Left renal pelvis (tissue), 4 donors: ENCODE measurements at places on chromosomes 6 and 20.

DNA sequence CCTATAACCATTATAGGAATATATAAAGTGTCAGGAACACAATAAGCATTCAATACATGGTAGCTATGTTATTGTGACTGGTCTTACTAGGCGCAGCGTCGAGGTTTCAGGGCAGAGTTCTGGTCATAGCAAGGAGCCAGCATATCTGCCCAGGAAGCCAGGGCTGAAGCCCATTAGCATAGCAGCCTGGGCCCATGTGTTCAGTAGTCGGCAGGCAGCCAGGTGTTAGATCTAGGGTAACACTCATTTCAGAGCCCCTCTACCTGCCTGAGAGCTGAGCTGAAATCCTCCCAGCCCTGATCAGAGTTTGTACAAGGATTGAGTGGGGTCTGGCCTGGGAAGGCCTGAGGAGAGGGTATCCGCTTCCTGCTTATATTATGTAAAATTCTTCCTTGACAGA lies 32.1 kb downstream of the C20orf173 start:
- DNase-seq = no peak

DNA sequence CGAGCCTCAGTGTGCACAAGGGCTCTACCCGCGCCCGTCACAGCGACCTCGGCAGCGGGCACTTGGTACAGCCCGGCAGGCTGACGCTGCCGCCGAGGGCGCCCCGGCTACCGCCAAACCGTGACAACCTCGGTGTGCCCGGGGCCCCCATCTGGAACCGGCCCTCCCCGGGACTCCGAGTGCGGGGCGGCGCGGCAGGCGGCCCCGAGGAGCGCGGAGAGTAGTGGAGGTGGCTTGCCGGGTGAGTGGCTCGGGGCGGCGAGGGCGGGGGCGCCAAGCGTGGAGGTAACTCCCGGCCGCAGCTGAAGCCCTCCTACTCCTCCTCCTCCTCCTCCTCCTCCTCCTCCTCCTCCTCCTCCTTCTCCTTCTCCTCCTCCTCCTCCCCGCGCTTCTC lies at the start of gene ISM1:
ISM1 (plus strand) TSS at position 371 of the 394 bp plus-strand sequence. CDS start 503 bp downstream, outside the sequence.
- no peak for DNase-seq

- no peak for DNase-seq
These were observed 4.6 kb downstream of the CST4 start for GRCh38 chr20:23684261-23684660.

DNA sequence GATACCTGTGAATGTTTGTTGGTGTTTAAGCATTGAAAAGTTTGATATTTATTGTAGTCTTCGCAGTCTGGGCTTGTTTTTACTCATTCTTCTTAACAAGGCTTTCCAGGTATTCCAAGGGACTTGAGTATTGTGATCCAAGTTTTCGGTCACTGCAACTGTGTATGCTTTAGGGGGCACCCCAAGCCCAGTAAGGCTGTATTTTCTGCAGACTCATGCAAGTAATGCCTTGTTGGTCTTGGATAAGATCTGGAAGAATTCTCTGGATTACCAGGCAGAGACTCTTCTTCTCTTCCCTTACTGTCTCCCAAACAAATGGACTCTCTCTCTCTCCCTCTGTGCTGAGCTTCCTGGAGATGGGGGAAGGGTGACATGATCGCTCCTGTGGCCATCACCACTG lies 82.1 kb downstream of the RFPL4B start:
- no peak for DNase-seq

GRCh38 chr20:8305449-8305978 lies 173.4 kb downstream of the PLCB1 start:
- no peak for DNase-seq

DNA sequence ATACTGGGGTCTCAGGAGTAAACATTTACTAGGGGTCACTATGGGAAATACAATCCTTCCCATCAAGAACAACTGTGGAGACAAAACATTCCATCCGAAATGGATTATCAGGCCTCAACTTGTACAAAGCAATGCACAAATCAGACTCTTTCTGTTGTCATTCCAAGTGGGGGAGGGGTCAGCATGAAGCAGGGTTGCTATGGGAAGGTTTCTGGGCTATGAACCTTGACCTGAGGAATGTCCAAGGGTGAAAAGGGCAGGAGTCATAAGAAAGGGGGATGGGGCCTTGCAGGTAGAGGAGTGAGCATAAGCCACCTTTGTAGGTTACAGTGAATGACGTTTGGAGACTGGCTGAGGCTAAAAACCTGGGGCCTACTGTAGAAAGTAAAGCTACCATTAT lies 3.1 kb downstream of the METTL24 start:
- DNase-seq = no peak

DNA sequence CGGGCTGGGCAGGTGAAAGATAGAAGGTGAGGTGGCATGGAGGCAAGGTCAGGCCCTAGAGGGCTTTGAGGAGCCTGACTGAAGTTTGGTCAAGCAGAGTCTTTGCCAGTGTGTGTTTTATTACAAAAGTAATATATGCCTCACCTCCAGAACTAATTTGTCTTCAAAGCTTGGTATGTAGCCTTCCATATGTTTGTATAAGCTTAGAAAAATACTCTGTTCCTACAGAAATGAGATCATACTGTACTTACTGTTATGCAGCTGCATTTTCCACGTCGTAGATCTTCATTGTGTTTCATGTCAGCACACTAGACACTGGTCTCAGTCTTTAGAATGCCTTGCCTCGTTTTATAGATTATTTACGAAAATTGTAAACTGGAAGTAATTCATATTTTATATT lies 61.8 kb downstream of the ANKS1A start:
- no peak for DNase-seq

DNA sequence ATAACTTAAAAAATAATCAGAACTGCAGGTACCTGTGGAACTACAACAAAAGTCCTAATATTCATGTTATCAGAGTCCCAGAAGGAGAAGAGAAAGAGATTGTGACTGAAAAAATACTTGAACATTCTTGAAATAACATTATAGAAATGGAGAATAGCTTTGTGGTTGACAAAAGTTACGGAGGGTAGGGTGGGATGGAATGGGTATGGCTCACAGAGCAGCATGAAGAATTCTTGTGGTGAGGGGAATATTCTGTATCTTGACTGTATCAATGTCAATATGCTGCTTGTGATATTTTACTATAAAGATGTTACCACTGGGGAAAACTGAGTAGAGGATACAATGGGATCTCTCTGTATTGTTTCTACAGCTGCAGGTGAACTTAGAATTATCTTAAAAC lies 122.5 kb downstream of the DST start:
- DNase-seq = no peak

DNA sequence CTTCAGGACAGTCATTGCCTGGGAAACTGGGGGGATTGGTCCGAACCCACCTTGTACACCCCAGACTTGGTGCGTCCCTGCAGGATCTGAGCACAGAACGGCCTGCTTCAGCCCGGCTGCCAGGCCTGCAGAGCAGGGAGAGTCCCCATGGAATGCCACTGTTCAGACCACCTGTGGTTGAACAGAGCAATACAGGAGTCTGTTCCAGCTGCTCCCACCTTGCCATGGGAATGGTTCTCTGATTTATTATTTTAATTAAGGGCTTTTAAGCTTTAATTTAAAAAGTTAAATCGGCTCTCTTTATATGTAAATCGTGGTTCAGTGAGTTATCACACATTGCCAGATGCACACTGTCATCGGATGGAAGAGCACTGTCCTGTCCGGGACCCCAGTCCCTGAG lies 310.4 kb downstream of the CDH4 start:
- DNase-seq = no peak

GRCh38 chr6:93562582-93562981 lies 143.2 kb upstream of the EPHA7 start:
- DNase-seq = no peak

DNA sequence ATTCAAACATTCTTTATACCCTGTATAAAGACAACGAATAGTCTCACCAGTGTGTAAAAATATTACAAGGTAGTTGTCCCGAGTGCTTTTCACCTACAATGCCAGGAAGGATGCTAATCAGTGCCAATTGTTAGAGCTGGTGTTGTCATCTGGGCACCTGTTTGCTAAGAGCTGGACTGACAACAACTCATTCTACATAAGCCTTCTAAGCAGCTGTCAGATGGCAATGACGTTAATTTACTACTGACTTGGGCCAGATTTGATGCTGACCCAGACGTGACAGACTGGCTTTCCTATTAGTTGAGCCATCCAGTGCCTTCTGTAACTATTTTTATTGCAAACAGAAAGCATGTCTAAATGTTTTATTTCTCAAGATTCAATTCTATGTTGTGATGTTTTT lies 355.2 kb downstream of the ADGRB3 start:
- DNase-seq = no peak

DNA sequence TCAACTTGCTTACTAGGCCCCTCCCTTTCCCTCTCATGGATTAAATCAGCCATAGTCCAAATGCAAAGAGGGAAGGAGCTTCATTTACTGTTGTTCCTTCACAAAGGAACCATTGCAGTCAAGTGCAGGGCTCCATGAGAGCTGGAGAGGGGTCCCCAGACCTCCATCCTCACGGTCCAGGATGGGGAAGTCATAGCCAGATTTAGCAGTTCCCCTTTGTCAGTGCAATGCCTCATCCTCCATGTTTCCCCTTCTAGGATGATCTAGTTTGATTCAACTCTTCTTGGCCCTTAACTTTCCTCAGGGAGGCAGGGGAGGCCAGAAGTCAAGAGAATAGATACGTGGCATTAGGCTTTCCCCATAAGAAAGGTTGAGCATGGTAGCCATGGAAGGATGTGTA lies 66.5 kb upstream of the FUCA2 start:
- DNase-seq = no peak

- DNase-seq = no peak
These were observed 179.4 kb downstream of the FOXC1 start for GRCh38 chr6:1789092-1789491.

GRCh38 chr20:13809373-13809772 lies 24.5 kb downstream of the NDUFAF5 start:
- DNase-seq = no peak
